ENCODE measurements at places on chromosomes 6 and 20.

DNA sequence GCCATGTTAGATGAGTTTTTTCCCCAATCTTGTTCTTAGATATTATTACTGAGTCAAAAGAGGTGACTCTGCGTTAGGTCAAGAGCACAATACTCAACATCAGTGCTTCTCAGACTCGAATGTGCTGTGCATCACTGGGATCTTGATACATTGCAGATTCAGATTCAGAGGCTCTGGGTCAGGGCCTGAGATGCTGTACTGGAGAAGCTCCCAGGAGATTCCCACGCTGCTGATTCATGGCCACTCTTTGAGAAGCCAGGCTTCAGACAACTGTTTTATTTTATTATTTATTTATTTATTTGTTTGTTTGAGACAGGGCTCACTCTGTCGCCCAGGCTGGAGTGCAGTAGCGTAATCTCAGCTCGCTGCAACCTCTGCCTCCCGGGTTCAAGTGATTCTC is 41.4 kb upstream of the ARID1B start:
- DNase-seq = no peak

GRCh38 chr6:136317021-136317694 is 27.5 kb upstream of the BCLAF1 start:
- DNase-seq = peak; percentile 13

DNA sequence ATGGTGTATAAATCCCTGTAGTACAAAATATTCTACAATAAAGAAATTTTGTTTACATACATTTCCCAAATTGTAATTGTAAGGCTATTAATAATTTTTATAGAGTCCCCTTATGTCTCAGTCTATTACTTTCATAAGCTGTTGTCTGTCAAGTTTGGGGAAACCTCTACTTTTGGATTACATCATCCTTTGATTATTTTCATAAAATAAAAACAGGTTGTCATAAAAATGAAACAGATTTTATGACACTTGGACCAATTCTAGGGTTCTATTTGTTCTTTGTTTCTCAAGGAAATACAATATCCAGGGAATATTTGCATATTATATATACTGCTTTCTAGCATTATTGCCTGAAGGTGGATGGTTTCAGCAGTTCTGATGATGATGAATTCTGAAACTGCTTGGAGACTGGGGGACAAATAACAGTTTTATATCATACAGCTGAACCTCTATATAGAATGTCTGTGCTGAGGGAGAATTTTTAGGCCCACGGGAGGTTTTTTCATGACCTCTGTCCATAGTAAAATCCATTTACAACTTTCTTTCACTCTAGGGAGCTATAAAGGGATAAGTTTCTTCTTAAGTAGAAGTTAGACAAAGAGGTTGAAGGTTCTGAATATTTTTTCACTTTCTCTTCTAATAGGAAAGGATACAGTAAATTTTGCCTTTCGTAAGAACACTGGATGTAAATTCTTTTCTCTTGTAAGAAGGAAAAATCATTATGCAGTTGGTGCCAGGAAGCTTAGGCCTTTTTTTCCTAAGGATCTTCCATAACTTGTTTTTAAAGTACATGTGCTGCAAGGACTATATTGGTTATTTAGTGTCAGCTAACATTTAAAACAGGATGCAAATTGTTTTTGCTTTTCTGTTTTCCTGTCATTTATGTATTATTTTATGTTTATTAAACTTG is 58.0 kb downstream of the CD2AP start:
- no peak for DNase-seq

GRCh38 chr6:51812231-51812630 is 275.2 kb downstream of the PKHD1 start:
- no peak for DNase-seq

DNA sequence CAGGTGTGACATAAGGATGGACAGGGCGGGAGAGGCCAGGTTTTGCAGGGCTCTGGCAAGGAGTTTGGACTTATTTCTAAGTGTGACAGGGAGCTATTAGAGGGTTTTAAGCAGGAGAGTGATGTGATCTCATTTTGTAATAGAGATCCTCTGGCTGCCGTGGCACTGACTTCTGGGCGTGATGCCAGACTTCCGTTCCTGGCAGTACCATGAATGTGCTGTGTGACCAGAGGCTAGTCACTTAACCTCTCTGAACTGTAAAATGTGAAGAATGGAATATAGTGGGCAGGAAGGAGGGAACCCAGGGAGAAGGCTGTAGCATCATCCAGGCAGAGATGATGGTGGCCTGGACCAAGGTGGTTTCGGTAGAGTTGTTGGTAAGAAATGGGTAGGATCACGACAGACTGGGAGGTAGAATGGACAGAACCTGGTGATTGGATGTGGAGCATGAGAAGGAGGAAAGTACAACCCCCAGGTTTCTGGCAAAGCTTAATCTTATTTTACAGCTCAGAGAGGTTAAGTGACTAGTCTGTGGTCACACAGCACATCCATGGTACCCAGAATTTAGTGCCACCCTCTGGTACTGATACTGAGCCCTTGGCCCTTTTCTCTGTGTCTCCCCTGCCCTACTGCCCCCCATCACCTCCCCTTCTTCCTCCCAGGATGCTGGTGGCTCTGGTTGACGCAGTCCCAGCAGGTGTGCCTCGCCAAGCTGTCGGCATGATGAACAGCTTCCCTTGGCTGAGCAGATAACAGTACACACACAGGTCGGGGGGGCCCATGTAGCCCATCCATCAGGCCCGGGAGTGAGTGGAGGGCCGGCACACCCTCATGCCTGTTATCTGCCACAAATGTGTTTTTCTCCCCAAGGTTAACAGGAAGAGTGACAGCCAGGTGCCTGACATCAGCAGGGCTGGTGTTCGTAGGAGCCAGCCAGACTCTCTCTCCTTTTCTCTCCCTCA is 52.9 kb upstream of the CTNNBL1 start:
- DNase-seq = no peak

DNA sequence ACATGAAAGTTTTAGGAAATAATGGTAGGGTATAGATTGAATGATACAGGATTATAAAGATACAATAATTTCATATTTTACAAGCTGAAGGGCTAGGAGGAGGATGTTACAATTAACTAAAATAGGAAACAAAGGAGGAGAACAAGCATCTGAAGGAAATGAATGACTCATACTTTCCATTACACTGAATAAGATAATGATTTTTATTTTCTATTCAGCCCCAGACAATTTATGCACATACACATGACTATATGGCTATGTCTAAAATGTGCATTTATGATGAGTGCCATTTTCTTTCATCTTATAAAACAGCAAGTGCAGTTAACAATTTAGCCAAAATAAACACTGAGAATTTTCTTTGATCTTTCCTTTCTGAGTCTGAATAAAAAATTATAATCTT is 994.6 kb upstream of the ADGRB3 start:
- DNase-seq = no peak

DNA sequence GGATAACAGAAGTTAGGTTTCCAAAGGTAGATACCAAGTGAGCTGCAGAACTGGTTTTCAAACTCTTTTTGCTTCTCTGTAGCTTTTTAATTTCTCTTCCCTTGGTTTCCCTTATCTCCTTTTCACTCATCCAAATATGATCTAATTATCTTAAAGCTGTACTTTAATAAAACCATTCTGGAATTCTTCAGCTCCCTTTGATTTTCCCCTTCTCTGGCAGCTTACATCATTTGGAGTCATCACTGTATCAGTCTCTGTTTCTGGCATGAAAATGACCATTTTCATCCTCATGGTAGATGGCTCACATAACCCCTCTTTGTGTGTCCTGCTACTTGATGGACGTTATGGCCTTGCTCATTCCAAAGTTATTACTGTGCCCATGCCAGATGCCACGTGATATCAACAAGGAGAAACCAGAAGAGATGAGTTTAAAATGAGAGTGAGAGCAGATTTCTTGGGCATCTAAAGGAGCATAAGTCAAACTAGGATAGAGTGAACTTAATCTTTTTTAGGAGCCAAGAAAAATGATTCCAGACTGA is 620.2 kb downstream of the QKI start:
- DNase-seq = no peak

GRCh38 chr6:15622045-15622740 is 40.6 kb downstream of the DTNBP1 start:
- no peak for DNase-seq

GRCh38 chr6:56765494-56765893 is 122.8 kb upstream of the DST start:
- no peak for DNase-seq

- DNase-seq = no peak
These were observed 792 bp downstream of the SNAP25 start for GRCh38 chr20:10219452-10219791.

DNA sequence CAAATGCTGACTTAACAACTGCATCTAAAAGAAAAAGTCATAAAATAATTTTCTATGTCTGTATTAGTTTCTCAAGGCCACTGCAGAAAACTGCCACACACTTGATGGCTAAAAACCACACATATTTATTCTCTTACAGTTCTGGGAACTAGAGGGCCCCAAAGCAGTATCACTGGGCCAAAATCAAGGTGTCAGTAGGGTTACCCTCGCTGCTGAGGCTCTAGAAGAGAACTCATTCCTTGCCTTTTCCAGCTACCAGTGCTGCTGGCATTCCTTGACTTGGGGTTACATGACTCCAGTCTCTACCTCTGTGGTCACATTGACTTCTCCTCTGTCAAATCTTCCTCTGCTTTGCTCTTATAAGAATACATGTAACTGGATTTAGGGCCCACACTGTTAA is 124.6 kb upstream of the THEMIS start:
- DNase-seq = no peak

DNA sequence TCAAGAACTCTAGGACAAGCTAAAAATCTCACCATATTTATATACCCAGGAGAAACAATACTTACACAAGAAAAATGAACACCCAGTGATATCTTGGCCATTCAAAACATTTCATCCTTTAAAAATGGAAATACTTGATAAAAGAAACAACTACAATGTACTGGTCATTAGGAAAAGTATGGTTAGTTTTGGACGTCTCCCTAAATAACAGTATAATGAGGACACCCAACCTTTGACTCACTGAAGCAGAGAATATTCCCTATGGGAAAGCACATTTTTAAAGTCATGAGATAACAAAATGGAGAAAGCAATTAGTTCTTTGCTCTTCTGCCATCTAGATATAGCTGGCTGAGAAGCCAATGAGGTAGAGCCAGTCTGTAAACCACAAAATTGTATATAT is 164.4 kb downstream of the TBX18 start:
- DNase-seq = no peak

DNA sequence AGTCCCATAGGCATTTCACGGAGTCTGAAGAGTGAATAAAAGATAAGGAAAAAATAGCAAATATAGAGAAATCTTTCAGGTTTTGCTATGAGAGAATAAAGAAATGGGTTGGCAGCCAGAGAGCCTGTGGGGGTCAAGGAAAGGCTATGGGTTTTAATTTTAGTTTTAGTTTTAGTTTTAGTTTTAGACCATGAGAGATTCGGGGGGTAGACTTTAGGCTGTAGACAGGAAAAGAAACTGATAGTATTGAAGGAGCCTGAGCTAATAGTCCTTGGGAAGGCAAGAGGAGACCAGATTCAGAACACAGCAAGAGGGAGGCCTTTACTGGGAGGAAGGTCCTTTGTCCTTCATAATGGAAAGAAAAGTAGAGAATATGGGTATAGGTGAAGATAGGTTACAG is 19.3 kb downstream of the DOP1A start:
- no peak for DNase-seq

DNA sequence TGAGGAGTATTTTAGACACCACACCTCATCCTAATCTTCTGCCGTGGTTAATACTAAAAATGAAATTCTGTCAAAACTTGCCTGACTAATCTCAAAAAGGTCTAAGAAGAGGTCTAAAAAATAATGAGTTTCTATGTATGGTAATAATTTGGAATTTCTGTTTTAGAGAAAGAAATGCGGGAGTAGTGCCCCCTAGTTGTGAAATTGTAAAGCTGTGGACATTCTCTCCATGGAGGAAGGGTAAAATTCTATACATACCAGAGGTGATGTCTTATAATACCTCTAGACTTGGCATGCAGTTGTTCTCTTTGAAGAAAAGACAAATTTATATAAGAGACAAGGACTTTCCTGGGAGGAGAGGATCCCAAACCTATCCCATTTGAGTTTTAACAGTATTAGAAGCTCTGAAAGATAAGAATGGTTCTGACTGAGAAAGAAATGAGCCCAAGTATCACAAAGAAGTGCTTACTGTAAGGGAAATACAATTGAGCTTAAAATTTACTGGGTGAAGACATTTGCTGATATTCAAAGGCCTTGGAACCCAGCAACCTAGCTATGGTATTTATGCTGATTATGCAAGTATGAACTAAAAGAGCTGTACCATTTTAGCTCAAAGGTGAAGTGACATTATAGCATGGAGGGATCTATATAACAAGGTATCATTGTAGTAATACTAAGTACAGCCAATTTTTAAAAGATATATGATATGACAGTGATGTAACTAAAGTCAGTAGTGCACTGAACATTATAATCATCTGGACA is 5.1 kb upstream of the EPHA7 start:
- no peak for DNase-seq

DNA sequence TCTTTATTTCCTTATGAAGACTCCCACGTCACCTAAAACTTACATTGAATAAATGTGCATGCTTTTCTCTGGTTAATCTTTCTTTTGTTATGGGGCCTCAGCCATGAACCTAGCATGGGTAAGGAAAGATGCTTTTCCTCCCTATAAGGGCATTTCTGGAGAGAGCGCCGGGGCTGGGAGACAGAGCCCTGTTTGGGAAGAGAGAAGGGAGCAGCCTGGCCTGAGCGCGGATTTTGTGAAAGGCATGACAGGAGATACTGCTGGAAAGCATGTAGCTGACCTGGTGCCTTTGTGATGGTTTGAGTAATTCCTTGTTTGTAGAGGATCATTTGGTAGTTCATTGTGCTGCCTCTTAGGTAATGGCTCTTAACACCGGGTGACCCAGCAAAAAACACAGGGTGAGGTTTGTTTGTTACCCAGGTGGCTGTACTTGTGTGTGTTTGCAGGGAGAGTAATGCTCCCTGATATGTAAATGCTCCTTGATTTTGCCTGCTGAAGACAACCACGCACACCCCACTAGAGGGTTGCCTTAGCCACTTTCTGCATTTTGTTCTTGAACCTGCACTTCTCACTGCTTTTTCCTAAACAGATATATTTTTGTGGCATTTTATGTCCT is 59.2 kb downstream of the ANKRD6 start:
- no peak for DNase-seq

- DNase-seq = no peak
These were observed 143.3 kb downstream of the NFATC2 start for GRCh38 chr20:51399006-51399890.

DNA sequence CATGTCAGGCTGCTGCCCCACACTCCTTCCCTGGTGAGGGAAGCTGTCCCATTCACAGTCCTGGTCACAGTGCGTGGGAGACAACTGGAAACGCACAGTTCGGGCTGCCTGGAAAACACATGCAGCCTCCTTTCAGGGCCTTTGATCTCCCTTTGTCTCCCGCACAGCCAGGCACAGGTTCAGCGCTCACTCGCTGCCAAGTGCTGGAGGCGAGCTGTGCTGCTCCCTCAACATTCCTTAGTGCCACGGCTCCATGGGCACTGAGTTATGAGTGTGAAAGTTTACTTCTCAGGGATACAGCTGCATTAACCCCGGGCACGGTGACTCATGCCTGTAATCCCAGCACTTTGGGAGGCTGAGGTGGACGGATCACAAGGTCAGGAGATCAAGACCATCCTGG is 9.1 kb downstream of the YTHDF1 start:
- DNase-seq = no peak

GRCh38 chr6:142420802-142421201 is 119.0 kb downstream of the ADGRG6 start:
- DNase-seq = no peak

GRCh38 chr6:53565886-53566285 is 21.0 kb upstream of the GCLC start:
- DNase-seq = no peak
